ENCODE measurements at places on chromosomes 1 and 21.

- DNase-seq = no peak
Measured at GRCh38 chr1:235683653-235684052, 34.1 kb upstream of the GNG4 start.

DNA sequence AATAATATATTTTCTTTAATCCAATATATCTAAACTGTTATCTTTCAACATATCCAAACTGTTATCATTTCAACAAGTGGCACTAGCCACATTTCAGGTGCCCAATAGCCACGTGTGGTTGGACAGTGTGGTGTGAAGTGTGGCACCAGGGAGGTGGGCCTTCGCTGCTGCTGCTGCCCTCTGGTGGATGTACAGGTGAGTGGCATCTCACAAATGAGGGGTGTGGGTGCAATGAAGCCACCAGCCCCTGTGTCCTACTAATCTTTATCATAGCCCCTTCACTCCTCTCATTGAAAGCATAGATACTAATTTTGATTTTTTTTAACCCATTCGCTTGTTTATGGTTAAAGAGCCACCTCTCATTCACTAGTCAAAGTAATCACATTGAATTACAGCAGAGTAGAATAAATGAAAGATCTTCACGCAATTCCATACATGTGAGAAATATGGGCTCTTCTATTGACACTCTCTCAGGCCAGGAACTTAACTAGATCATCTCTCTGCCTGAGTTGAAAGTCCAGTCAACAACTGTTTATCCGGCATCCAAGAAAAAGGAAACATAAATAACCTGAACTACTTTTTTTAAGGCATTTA, 499.2 kb downstream of the OMA1 start:
- DNase-seq = no peak

- DNase-seq = no peak
Measured at GRCh38 chr1:226506921-226507320, 41.6 kb upstream of the STUM start.

GRCh38 chr1:162466797-162467196, 30.8 kb upstream of the UHMK1 start:
- no peak for DNase-seq

- DNase-seq = no peak
Measured at GRCh38 chr1:118989878-118990378, 1.8 kb upstream of the TBX15 start.

GRCh38 chr1:174247472-174247871, 88.2 kb downstream of the RABGAP1L start:
- no peak for DNase-seq

GRCh38 chr1:218166268-218166945, 118.7 kb upstream of the RRP15 start:
- DNase-seq = no peak

DNA sequence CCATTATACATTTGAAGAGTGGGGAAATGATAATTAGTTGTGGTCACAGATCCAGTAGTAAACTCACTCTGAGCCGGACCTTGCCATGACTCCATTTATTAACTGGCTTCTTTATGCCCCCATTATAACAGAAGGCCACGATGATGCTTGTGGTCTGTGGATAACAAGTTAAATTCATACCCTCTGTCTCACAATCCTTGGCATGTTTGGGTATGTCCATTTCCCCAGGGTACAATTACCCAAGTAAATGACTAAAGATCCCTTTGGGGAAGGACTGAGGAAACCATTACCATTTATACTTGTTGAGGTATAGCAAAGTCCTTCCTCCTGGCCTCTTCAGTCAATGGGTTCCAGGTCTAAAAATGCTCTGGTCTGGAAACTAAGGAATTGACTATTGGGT, 7.3 kb upstream of the USP1 start:
- DNase-seq = no peak
